ENCODE measurements at places on chromosomes 1 and 21.

GRCh38 chr1:17810668-17811067 is 55.5 kb downstream of the ACTL8 start:
- no peak for DNase-seq

DNA sequence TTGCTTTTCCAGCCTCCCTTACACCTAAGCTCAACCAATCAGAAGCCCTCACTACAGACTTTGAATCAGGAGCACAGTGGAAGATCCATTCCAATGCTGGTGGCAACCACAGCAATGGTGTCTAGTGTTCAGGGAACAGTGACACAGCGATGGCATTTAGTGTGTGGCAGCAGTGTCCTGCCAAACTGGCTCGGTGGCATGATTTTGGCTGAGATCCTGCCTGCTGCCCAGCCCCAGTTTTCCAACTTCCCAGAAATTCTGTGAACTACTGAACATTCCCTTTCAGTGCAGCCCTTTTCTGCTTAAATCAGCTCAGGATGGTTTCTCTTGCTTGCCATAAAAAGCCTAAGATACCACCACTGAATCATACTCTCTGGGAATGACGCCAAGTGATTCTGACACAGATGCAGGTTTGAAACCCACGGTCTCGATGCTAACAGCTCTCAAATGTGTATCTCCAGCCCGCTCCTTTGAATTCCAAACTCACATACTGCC is 8.8 kb downstream of the ASAP3 start:
- DNase-seq, result no peak

DNA sequence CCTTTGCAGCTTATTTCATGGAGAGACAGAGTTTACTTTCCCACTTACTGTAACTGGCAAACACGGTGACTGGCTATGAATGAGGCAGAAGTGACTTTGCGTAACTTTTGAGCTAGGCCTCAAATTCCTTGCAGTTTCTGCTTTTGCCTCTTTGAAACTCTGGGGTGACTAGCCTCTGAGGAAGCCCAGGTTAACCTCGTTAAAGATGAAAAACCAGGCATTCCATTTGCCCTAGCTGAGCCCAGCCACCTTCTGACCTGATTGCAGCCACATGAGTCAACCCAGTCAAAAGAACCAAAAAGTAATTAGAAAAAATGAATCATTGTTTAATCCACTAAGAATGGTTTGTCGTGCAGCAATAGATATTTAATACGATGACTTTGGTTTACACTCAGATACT is 20.4 kb downstream of the PRMT6 start:
- DNase-seq, result no peak

GRCh38 chr1:171195767-171196166 is 10.7 kb downstream of the FMO2 start:
- no peak for DNase-seq

- no peak for DNase-seq
Observed at GRCh38 chr1:209655411-209656231, 3.4 kb upstream of the LAMB3 start.

- no peak for DNase-seq
Observed at GRCh38 chr1:204858363-204858821, 12.3 kb upstream of the NFASC start.

- DNase-seq, result no peak
Observed at GRCh38 chr1:10160907-10161490, 49.4 kb upstream of the KIF1B start.

- peak; percentile 85 for DNase-seq
Observed at GRCh38 chr1:43329995-43330751, 7.4 kb upstream of the MPL start.

DNA sequence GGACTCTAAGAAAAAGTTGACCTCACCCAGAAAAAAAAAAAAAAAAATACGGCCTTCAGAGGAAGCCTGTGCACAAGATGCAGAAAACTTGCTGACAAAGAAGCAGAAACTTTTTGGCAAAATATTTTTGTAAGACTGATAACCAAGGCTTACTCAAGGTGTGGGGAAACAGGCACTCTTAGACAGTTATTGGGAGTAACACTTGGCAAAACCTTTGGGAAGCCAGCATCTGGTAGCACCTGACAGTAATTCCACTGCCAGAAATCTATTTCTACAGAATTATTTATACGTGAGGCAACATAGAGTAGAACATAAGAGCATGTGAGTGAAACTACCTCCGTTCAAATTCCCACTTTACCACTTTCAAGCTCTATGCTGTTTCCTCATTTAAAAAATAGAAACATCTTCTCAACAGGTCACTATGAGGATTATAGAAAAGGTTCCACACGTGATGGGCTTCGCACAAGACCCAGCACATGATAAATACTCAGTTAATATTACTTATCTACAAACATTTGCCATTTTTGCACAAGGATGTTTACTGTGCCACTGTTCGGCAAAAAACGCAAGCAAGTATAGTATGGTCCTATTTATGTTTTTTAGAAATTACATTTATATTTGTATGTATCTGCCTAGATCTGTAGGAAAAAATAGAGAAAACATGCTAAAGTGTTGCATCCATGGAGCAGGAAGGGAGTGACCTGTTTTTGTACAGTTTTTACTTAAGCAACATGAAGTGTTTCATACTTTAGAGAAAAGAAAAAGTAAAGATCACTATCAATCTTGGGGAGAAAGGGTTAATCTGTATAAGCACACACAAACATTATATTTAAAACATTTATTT is 22.2 kb downstream of the MRPL39 start:
- DNase-seq, result no peak

DNA sequence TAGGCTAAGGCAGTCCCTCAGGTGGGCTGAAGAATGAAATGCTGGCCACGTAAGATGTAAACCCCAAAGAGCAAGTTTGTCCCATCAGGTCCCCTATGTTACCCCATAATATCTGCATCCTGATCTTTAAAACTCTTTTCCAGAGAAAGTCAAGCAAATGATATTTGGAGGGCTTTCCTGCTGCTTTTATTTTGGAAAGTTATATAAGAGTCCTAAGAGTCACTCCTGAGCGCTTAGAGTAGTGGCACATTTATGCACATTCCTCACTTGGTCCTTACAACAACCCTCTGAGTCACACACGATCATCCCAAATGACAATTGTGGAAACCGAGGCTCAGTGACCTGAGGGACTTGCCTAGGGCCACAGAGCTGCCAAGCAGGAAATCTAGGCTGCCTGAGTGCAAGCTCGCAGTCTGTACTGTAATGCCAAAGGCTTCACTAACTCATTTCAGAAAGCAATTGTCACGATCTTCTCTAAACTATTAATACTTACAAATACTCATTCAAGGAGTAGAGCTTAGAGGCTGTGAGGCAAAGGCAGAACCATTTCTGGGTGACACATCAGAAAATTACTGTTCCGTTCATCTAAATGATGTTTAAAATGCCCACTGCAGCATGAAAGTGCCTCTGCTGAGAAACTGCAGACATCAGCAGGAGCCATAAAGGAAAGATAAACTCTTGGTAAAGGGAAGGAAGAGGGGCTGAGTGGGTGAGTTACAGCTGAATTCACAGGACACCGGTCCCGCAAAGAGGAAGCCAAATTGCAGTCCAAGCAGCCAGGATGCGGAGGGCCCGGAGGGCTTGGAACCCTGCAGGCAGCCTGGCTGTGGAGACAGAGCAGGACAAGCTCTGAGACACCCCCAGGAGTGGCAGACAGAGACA is 30.8 kb downstream of the CAPZB start:
- DNase-seq, result peak; percentile 72

- no peak for DNase-seq
Observed at GRCh38 chr1:226584164-226584563, 35.6 kb downstream of the STUM start.

- no peak for DNase-seq
Observed at GRCh38 chr1:231001892-231002291, 23.0 kb downstream of the ARV1 start.

DNA sequence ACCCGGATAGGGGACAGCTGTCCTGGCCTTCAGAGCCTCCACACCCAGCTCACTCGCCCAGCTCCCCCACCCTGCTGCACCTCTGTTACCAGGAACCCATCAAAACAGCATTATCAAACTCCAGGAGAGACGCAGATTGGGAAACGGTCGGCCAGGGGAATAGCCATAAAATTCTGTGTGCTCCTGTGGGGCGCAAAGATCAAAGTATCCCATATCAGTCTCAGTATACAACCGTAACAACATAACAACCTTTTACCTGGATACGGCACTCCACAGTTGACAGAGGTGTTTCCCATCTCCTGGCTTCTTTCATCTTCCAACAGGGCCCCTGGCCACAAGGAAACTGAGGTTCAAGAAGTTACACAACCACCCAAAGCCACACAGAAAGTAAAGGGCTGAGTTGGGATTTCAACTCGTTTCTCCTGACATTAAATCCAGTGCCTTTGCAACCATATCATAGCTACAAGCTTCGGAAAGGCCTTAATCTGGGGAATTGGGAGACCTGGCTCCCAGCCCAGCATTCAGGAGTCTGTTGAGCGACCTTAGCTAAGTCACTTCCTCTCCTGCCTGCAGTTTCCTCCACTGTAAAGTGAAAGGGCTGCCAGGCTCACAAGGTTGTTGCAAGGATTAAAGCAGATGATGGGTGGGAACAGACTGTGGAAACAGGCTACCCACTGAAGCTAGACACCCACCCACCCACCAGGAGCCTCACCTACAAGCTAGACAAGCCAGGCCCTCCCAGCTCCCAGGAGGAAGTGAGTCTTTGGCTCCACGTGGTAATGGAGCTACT is 8.1 kb upstream of the EPHB2 start:
- no peak for DNase-seq

GRCh38 chr1:205082431-205082830 is 1.8 kb downstream of the TMEM81 start:
- DNase-seq, result no peak

DNA sequence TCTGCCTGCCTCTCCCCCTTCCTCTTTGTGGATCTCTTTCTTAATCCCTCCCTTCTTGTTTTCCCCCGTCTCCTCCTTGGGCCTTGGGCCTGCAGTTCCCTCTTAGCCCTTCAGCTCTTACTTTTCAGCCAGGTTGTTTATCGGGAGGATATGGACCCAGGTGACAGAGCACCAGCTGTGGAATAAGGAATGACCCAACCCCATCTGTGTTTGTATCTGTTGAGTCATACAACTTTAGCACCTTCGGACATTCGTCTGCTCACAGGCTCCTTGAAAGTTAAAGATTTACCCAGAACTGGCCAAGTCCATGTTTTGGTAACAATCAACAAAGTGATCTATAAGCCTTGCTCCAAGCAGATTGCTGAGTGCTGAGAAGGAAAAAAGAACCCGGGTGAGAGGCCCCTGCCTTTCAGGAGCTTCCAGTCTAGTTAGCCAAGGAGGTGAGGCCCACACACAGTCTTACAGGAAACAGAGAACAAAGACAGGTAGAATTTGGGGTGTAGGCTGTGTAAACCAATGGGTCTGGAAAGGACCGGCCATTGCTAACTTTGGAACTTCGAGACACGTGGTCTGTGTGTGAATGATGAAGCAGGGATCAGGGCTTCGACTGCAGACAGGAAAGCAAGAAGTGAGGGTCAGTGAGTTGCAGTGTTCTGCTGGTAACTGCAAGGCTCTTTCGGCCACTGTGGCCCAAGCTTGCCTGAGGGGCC is 66.7 kb upstream of the F3 start:
- no peak for DNase-seq

Data from heart left ventricle (tissue), 16 donors.